Activated CD4-positive, CD25-positive, alpha-beta regulatory T cell treated with anti-CD3 and anti-CD28 coated beads, Interleukin-2, amount 50 U/mL, for 72 hours (primary cell): ENCODE measurements at places on chromosomes 6 and 20.

DNA sequence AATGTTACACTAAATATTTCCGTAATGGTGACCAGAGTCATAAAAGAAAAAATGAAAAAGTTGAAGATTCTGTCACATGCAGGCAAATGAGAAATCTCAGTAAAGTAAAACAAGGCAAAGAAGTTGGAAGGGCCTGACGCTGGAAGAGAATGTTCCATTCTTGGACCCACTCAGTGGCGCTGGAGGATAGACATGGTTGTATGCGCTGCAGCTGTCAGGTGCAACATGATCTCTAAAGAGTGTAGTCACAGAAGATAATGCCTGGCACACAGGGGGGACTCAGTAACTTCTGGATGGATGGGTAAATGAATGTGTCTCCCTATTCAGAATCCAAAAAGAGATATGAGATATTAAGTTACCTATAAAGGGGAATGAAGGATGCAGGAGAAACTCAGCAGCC is 116.3 kb downstream of the FAXC start:
- DNase-seq = no peak

DNA sequence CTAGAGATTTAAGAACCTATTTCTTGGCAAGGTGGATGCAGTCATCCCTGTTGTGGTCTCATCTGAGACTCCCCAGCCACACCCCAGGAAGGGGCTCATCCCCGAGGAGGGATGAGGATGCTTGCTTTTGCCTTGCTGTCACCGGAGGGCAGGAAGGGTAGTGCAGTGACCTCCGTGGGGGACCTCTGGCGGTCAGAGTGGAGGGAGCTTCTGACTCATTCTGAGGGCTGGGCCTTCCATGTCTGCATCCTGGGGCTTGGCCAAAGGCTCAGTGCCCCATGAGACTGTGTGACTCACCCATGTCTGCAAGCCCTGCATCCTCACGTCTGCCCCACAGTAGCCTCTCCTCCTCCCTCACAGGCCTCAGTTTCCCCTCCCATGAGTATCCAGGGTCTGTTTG is 38.7 kb downstream of the UQCC2 start:
- DNase-seq = no peak

DNA sequence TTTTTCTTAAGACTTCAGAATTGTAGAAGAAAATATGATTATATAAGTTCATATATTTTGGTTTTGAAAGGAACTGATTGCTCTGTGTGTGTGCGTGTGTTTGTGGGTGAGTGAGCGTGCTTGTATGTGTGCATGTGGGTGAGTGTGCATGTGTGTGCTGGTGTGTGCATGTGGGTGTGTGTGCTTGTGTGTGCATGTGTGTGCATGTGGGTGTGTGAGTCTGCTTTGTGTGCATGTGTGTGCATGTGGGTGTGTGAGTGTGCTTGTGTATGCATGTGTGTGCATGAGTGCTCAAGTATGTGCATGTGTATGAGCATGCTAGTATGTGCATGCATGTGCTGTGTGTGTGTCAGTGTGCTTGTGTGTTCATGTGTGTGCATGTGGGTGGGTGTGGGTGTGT is 238.5 kb downstream of the CDC5L start:
- DNase-seq = no peak

DNA sequence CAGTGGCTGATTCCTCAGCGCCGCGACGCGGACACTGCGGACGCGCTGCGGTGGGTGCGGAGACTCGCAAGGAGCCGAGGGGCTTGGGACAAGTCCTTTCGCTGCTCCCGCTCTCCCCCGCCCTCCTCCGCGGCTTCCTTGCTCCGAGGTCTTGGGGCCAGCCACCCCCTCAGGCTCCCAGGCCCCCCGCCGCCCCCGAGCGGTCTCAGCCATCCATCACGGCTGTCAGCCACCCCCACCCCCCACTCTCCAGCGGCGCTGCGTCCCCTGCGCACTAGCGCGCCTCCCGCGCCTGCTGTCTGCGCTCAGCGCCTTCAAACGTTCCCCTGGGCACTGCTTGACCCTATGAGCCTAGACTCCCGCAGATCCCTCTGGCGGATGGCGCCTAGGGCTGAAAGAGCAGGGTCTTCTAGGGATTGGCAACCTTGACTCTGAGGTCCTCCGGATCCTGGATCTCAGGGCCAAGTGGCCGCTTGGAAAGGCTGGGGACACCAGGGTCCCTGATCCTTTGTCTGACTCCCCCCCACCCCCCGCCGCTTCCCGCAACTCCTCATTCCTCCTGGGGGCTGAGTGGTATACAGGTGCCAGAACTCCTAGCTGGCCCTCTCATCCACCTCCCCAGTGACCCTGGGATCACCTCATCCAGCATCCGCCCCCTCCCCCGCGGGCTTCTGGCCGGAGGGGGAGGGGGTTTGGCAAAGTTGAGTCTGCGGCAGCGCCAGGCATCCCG is 1.4 kb downstream of the SLC12A5 start:
- no peak for DNase-seq

- no peak for DNase-seq
Measured at GRCh38 chr6:144778773-144779492, 493.8 kb downstream of the UTRN start.

- no peak for DNase-seq
Measured at GRCh38 chr20:31684153-31685015, 38.3 kb downstream of the BCL2L1 start.

DNA sequence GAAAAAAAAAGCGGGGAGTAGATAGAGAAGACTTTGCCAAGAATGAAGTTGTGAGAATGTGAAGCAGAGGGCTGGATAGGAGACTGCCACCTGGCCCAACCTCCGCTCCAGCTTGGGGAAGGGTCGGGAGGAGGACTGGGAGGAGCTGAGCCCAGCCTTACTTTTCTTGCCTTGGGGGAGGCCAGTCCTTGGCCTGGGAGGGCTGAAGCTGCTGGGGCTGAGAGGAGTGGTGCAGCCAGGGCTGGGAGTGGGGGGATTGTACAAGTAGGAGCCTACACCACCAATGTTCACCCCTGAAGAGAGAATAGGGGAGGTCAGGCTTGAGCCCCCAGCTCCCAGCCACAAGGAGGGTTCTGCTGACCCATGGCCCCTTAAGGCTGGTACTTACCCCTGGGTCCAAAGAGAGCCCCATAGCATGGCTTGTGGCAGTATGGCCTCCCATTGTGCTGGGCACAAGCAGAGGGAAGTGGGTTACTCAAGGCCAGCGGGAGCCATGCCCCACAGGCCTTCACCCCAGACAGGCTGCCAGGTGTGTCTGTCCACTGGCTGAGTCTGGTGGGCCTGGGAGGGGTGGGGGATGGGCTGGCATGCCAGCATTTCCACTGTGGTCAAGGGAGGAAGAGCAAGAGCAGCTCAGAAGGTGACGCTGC is 1.1 kb downstream of the CRIP3 start:
- DNase-seq = no peak

DNA sequence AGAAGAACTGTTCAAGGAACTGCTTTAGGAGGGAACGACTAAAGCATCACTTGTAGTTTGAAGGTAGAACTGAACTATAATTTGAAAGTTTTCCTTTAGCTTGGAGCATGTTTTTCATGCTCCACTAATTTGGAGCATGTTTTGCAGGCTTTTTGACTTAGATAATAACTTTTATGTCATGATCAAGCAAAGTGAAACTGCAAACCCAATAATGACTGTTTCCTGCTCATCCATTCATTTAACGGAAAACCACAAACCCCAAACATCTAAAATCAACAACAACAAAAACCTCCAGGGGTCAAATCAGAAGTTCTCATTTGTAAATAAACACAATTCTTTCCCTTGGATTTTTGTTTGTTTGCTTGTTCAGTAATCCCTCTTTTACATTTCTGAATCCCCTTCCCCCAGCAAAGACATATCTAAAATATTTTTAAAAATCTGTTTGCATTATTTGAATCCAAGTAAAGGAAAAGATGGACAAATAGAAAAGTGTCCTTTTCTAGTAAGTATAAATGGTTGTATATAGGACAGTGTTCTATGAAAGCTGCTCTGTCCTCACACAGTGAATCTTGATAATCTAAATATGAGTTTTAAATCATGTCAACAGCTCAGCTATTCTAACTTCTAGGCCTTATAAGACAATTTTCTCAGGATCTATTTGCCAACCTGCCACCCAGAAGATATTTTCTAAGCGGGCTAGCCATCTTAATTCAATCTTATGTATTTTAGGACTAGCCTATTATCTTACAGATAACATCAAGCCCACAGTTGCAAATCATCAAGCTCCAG is 2.6 kb downstream of the SIM1 start:
- DNase-seq = no peak

GRCh38 chr6:101830501-101831031 is 437.1 kb downstream of the GRIK2 start:
- no peak for DNase-seq

DNA sequence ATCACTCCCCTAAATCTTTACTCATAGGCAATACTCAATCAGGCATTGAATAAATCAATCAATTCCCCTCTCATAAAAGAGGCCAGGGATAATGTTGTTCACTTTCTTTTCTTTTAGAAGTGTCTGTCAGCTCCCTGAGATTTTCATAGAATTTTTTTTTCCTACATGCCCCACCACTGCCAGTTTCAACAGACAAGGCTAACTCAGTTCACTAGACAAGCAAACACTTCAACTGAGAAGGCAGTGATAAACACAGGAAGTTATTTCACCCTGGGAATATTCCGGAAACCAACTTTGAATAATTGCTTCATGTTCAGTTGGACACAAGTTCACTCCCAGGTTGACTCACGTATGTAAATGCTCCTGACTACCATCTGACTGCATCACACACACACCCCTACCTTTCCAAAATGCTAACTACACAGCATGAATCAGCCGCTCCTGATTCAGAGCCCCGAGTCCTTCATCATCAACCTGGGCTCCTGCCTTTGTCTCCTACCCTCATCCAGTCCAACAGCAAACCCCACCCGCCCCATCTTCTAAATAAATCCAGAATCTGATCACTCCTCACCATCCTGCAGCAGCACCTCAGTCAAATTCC is 143.9 kb downstream of the BCAS1 start:
- no peak for DNase-seq

GRCh38 chr6:39884696-39885095 is 49.6 kb downstream of the MOCS1 start:
- no peak for DNase-seq

DNA sequence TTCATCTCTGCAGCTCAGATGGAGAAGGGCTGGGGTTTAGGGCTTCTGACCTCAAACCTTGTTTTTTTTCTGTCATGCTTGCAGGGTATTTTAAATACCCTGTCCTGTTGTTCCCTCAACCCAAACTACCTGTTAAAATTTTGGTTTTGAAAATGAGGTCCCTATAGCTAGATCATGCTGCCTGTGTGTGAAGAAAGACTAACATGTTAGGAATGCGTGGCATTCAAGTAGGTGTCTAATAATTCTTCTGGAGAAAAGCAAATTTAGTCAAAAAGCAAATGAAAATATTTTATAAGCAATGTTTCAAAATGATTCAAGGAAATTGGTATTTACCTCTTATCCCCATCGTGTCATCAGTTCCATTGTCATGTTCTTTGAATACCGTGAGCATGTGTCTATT is 77.2 kb upstream of the C20orf144 start:
- DNase-seq = no peak

DNA sequence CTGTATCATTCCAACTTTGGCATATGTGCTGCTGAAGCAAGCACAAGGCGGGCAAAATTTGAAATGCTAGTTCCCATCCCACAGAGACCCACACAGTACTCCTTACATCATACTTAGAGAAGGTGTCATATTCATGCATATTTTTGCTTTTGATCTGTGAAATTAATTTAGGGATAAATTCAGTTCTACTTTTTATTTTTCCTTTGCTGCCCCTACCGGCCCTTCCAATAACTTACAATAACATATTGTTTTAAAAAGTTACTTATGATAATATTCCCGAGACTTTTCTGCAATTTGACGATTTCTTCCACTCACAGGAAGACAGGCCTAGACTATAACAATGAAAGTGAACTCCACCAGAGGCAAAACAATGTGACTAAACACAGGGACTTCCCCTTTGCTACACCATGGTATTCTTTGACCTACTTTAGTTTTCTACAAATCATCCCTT is 35.0 kb downstream of the SESN1 start:
- DNase-seq = no peak

DNA sequence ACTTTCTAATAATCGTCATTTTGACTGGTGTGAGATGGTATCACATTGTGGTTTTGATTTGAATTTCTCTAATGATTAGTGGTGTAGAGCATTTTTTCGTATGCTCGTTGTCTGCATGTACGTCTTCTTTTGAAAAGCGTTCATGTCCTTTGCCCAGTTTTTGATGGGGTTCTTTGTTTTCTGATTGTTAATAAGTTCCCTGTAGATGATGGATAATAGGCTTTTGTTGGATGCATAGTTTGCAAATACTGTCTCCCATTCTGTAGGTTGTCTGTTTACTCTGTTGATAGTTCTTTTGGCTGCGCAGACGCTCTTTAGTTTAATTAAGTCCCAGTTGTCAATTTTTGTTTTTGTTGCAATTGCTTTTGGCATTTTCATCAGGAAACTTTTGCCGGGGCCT is 32.3 kb upstream of the XRN2 start:
- DNase-seq = no peak
